ENCODE measurements at places on chromosomes 3 and 15.

- DNase-seq: no peak
These were observed 334.4 kb upstream of the TRIM42 start for GRCh38 chr3:140343211-140344081.

- DNase-seq: no peak
These were observed 8.6 kb downstream of the PTPRG start for GRCh38 chr3:61569856-61570580.

GRCh38 chr3:30253832-30254231, 352.6 kb upstream of the TGFBR2 start:
- DNase-seq: no peak

DNA sequence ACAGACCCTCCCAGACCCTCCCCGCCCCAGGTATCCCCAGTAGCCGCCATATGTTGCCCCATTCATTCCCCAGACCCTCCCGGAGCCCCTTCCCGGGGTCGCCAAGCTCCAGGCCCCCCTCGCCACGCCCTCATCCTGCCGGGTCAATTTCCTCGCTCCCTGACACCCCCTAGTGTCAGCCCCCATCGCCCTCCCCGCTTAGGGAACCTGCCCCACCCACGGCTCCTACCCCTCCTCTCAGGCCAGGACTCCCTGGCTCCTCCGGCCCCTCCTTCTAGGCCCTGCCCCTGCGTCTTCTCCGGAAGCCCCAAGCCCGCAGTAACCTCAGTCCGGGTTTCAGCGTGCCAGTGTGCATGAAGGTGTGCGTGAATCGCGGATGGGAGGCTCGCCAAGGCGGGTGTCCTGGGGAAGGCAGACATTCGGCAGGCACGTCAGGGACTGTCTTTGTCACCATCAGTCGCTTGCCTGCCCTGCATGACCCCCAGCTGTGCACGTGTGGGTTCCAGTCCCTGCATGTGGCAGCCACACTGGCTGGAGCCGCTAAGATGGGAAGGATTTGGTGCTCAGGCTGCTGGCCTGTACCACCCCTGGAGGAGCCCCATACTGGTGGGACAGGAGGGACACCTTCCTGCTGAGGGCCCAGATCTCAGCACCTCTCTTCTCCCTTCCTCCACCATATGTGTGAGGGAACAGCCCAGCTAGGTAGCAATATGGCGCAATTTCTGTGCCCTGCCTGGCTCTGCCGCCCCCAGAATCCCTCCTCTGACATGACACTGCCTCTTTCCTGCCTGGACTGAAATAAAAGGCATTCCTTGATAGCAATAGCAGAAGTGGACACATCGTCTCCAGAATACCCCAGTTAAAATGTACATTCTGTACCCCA, 693 bp downstream of the DISP2 start:
- no peak for DNase-seq

GRCh38 chr3:193996641-193997089, 139.3 kb upstream of the HES1 start:
- DNase-seq: peak; percentile 47

- no peak for DNase-seq
These were observed 3.2 kb upstream of the TMEM89 start for GRCh38 chr3:48624767-48625166.

DNA sequence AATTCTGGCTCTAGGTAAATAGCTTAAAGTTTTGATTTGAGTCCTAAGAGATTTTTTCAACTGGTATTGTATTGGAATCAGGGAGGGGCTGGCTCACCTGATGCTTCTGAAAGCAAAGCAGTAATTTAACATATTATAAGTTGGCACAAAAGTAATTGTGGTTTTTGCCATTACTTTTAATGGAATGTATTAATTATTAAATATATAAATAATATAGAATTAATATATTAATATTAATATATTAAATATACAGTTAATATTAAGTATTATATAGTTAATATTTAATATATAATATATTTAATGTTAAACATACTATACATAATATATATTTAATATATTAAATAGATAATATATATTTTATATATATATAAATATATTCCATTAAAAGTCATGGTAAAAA, 10.4 kb downstream of the RSRC1 start:
- DNase-seq: no peak

- DNase-seq: no peak
These were observed 98.0 kb upstream of the SLC25A36 start for GRCh38 chr3:140843656-140844055.

DNA sequence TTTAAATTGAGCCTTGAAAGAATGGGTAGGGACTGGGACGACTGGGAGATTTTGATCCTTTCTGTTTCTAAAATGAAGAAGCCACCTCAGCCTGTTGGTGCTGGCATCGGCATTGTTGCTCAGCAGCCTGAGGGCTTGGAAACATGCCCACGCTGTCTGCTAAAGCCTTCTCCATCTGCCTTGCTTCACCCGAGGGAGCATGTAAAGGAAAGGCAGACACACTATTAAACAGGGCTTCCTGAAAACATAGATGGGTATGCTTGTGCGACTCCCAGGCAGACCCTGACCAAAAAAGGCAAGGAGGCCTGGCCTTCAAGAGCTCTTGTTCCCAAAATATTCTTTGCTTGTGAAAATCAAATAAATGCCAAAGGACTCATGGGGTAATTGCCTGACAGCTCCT, 84.2 kb upstream of the SLC4A7 start:
- DNase-seq: no peak
